ENCODE measurements at places on chromosomes 5 and 9. TPM values are rescaled to one million over a fixed set of nuclear protein-coding genes. Genes with fewer than 3 reads are reported as not detected.

DNA sequence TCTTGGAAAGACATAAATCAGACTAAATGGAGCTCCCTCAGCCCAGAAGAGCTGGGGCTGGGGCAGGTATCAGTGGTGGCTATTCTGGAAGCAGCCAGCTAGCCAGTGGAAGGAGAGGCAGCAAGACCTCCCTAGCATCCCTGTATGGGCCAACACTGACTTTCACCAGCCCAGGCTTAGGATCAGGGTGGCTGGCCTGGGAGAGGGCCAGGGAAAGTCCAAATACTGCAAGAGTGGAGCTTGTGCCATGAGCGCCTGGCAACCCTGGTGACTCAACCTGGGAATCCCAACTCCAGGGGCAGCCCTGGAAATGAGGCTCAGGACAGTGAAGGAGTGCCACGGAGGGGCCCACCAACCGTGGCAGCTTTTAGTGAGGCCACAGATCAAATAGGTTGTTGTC, 7.6 kb upstream of the IRF1 start:
- peaks cover 6% of the 10 kb centered on the region for H3K4me1 ChIP-seq
- no peaks in the 10 kb centered on the region for H3K27me3 ChIP-seq
- no peak for DNase-seq

- no peaks in the 10 kb centered on the region for H3K36me3 ChIP-seq
- H3K27me3 ChIP-seq: peaks cover 2% of the 10 kb centered on the region
- no peak for DNase-seq
- no peak overlapping the region for H3K27ac ChIP-seq
Measured at GRCh38 chr9:89792189-89793123, 187.6 kb downstream of the GADD45G start.

DNA sequence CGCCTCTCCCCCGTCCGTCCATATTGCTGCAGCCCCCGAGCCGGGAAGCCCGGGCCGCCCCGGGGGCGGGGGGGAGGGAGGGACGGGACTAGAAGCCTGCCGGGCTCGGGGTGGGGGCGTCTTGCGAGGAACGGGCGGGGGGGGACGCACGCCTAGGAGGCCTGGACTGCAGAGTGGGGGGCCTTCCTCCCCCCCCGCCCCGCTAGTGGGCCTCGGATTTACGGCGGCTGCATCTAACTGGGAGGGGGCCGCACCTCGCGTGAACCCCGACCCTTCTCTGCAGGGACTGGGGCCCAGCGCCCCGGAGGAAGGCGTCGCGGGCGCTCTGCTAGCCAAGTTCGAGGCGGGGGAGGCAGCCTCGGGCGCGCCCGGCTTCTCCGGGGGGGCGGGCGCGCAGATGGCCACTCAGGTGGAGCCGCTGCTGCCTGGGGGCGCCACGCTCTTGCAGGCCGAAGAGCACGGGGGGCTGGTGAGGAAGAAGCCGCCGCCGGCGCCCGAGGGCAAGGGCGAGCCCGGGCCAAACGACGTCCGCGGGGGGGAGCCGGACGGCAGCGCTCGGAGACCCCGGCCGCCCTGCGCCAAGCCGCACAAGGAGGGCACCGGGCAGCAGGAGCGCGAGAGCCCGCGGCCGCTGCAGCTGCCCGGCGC, at the start of gene LARP1:
Gene LARP1, plus strand, starts transcription at position 17 of the 648 bp plus-strand sequence. Its CDS starts 381 bp downstream, at position 398.
- DNase-seq: no peak
- no peaks in the 10 kb centered on the region for H3K27me3 ChIP-seq
- peaks cover 18% of the 10 kb centered on the region for H3K4me1 ChIP-seq
- peak within 1 kb of the TSS; percentile 85 for H3K27ac ChIP-seq

DNA sequence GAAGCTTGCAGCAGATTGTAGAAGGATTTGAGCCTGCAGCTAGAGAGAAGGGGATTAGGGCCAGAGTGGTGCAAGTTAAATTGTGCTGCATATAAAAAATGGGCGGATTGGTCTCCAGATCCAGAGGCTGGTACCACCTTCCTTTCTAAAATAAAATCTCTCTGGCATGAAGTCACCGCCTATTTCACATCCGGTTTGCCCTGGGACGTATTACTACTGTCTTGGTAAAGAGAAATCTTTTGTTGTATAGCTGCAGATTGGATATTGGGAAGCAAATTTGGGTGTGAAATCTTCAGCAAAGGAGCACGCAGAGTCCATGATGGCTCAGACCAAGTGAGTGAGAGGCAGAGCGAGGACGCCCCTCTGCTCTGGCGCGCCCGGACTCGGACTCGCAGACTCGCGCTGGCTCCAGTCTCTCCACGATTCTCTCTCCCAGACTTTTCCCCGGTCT, at the start of gene GABRA1:
Gene GABRA1, plus strand, starts transcription at position 180 of the 451 bp plus-strand sequence. CDS start 2,691 bp downstream, outside the sequence.
- H3K36me3 ChIP-seq: no peaks in the 10 kb centered on the region
- DNase-seq: no peak
- H3K27ac ChIP-seq: no peak within 1 kb of the TSS
- no peaks in the 10 kb centered on the region for H3K4me1 ChIP-seq
- H3K27me3 ChIP-seq: peaks cover 22% of the 10 kb centered on the region

DNA sequence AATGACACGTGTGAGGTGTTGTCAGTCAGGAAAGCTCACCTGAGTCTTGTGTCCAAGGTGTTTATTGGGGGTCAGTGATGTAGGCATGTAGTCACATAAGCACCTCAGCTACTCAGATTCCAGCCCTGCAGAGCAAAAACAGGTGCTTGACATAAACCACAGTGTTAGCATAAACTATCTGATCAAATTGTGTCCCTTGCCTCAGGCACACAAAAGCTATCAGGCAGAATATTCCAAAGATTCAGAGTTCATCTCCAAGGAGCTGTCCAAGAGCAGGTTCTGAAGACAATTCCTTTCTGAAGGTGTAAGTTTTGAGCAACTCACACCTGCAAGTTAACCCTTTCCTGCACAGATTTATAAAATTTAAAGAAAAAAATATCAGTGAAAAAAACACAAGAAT, 102.2 kb upstream of the ITGA1 start:
- no peak for DNase-seq
- H3K27me3 ChIP-seq: no peaks in the 10 kb centered on the region
- no peaks in the 10 kb centered on the region for H3K36me3 ChIP-seq
- no peak overlapping the region for H3K27ac ChIP-seq

DNA sequence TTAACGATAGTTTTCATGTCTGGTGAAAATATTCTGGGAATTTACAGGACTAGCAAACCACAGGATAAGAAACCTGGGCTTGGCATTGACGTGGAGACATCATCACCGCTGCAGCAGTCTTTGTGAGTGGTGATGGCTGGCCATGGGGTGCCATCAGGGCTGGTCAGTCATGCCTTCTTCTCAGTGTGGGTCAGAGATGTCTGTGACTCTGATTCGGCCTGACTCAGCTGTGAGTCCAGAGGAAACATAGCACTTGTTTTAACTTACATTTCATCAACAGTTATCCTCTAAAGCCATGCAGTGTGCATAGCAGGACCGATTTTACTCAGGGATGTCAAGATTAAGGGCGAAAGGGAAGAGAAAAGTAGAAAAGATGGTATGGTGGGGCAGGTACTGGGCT, 33.2 kb upstream of the CYFIP2 start:
- no peak overlapping the region for H3K27ac ChIP-seq
- no peak for DNase-seq
- H3K27me3 ChIP-seq: no peaks in the 10 kb centered on the region
- no peak overlapping the region for H3K4me3 ChIP-seq

DNA sequence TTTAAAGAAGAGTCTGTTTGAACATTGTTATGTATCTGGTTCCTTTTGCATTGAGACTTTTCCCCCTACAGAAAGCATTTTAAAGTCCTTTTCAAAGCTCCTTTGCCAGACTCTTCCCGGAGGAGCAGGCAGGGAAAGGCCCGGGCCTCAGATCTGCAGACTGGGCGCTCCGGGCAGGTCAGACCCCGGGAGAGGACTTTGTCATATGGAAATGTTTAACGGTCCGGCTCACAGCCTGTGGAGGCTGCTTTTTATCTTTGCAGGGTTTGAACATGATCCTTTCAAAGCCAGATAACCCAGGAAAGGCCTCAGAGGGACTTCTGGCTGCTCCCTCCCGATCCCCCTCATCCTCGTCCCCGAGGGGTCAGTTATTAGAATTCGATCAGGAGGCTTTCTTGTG, 82.1 kb upstream of the IRX2 start:
- H3K4me3 ChIP-seq: no peak overlapping the region
- DNase-seq: no peak
- H3K27ac ChIP-seq: no peak overlapping the region
- H3K36me3 ChIP-seq: no peaks in the 10 kb centered on the region
- no peaks in the 10 kb centered on the region for H3K4me1 ChIP-seq
- peaks cover 2% of the 10 kb centered on the region for H3K27me3 ChIP-seq

DNA sequence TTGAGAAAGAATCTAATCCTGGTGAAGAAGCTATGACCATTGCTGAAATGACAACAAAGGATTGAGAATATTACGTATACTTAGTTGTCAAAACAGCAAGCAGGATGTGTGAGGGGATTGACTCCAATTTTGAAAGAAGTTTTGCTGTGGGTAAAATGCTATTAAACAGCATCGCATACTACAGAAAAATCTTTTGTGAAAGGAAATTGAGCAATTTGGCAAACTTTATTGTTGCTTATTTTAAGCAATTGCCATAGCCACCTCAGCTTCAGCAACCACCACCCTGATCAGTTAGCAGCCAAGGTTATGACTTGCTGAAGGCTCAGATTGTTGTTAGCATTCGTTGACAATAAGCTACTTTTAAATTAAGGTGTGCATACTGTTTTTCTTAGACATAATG, 22.5 kb upstream of the ARL14EPL start:
- H3K36me3 ChIP-seq: no peaks in the 10 kb centered on the region
- no peak overlapping the region for H3K27ac ChIP-seq
- DNase-seq: no peak
- no peak overlapping the region for H3K4me3 ChIP-seq

GRCh38 chr9:68530618-68531017, 10.1 kb downstream of the TMEM252 start:
- H3K36me3 ChIP-seq: no peaks in the 10 kb centered on the region
- H3K27ac ChIP-seq: no peak overlapping the region
- no peak overlapping the region for H3K4me3 ChIP-seq
- H3K27me3 ChIP-seq: no peaks in the 10 kb centered on the region
- H3K4me1 ChIP-seq: no peaks in the 10 kb centered on the region
- DNase-seq: no peak

DNA sequence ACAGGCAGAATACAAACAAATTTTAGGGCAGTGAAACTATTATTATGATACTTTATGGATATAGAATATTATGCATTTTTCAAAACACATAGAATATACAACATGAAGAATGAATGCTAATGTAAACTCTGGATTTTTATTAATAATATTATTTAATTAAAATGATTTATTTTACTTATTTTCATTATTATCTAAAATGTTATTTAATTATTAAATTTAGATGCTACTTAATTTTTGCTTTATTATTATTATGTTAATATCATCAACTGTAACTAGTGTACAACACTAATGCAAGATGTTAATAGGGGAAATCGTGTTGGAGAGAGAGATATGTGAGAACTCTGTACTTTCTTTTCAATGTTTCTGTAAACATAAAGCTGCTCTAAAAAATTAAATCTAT, 39.3 kb upstream of the TENT4A start:
- H3K4me3 ChIP-seq: no peak overlapping the region
- no peaks in the 10 kb centered on the region for H3K27me3 ChIP-seq
- H3K36me3 ChIP-seq: no peaks in the 10 kb centered on the region
- no peak for DNase-seq
- no peaks in the 10 kb centered on the region for H3K4me1 ChIP-seq

- DNase-seq: no peak
- no peaks in the 10 kb centered on the region for H3K4me1 ChIP-seq
- no peak overlapping the region for H3K27ac ChIP-seq
- no peak overlapping the region for H3K4me3 ChIP-seq
- H3K36me3 ChIP-seq: no peaks in the 10 kb centered on the region
Measured at GRCh38 chr5:9722601-9723180, 92.5 kb upstream of the TAS2R1 start.

DNA sequence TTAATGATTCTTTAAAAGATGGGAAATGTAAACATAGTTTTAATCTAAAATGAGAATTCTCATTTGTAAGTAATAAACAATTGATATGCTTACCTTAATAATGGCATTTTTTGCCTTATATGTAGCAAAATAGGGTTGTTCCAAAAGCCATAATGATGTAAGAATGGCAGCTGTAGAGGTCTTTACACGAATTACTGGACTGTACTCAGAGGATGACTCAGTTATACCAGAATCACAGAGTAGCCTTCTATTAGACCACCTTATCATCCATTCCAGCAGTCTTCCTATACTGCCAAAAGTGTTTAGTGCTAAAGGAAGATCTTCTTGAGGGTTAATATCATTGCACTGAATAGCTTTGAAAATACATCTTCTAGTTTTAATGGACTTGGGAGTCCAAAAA, 66.5 kb downstream of the CPLANE1 start:
- no peaks in the 10 kb centered on the region for H3K27me3 ChIP-seq
- H3K36me3 ChIP-seq: peaks cover 46% of the 10 kb centered on the region
- no peaks in the 10 kb centered on the region for H3K4me1 ChIP-seq
- no peak for DNase-seq

GRCh38 chr5:82494942-82495341, 216.8 kb upstream of the RPS23 start:
- H3K36me3 ChIP-seq: no peaks in the 10 kb centered on the region
- peaks cover 5% of the 10 kb centered on the region for H3K4me1 ChIP-seq
- H3K27ac ChIP-seq: no peak overlapping the region
- no peak for DNase-seq
- no peaks in the 10 kb centered on the region for H3K27me3 ChIP-seq
- H3K4me3 ChIP-seq: no peak overlapping the region

- H3K4me3 ChIP-seq: no peak overlapping the region
- DNase-seq: no peak
- H3K4me1 ChIP-seq: peaks cover 39% of the 10 kb centered on the region
- no peaks in the 10 kb centered on the region for H3K27me3 ChIP-seq
- H3K36me3 ChIP-seq: no peaks in the 10 kb centered on the region
Measured at GRCh38 chr9:89808076-89808755, 203.4 kb downstream of the GADD45G start.

DNA sequence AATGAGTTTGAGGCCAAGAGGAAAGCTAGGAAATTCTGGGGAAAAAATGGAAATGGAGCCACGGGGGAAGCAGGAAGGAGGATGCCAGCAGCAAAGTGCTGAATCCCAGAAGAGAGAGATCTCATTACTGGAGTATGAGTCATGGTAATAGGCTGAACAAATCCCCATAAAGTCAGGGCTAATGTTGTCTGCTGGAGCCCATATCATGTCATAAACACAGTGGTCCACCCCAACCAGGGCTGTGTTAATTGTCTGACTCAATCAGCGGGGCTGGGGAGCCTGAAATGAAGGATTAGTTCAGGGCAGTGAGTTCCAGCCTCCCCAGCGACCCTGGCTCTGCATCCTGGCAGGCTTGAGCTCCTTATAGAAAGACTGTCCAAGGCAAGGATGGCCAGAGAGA, 68.8 kb downstream of the TLR4 start:
- no peak overlapping the region for H3K4me3 ChIP-seq
- H3K4me1 ChIP-seq: no peaks in the 10 kb centered on the region
- H3K36me3 ChIP-seq: no peaks in the 10 kb centered on the region
- H3K27ac ChIP-seq: no peak overlapping the region
- H3K27me3 ChIP-seq: no peaks in the 10 kb centered on the region

- H3K36me3 ChIP-seq: no peaks in the 10 kb centered on the region
- DNase-seq: no peak
- H3K27ac ChIP-seq: no peak overlapping the region
- no peaks in the 10 kb centered on the region for H3K27me3 ChIP-seq
Measured at GRCh38 chr5:104951829-104952228, 1389.2 kb upstream of the NUDT12 start.

GRCh38 chr5:16550316-16550952, 66.4 kb downstream of the RETREG1 start:
- no peak overlapping the region for H3K4me3 ChIP-seq
- no peaks in the 10 kb centered on the region for H3K4me1 ChIP-seq
- H3K27ac ChIP-seq: no peak overlapping the region
- peak; percentile 21 for DNase-seq
- no peaks in the 10 kb centered on the region for H3K36me3 ChIP-seq
- H3K27me3 ChIP-seq: no peaks in the 10 kb centered on the region

ENHO gene
- 0.47 TPM for total RNA-seq

LCN2 gene
- 3.4 TPM for total RNA-seq

TMEM232 gene
- total RNA-seq: 2.0 TPM

SPIN1 gene
- total RNA-seq: 36.9 TPM

ZNF366 gene
- 3.8 TPM for total RNA-seq

ENTREP1 gene
- total RNA-seq: 4.1 TPM

IFNA21 gene
- not detected for total RNA-seq

All from thymus (tissue), 14 donors.